ENCODE measurements at places on chromosomes 16 and 17. TPM values are rescaled to one million over a fixed set of nuclear protein-coding genes. Genes with fewer than 3 reads are reported as not detected.

GRCh38 chr17:57355090-57355859, 99.0 kb downstream of the MSI2 start:
- no peak for DNase-seq

DNA sequence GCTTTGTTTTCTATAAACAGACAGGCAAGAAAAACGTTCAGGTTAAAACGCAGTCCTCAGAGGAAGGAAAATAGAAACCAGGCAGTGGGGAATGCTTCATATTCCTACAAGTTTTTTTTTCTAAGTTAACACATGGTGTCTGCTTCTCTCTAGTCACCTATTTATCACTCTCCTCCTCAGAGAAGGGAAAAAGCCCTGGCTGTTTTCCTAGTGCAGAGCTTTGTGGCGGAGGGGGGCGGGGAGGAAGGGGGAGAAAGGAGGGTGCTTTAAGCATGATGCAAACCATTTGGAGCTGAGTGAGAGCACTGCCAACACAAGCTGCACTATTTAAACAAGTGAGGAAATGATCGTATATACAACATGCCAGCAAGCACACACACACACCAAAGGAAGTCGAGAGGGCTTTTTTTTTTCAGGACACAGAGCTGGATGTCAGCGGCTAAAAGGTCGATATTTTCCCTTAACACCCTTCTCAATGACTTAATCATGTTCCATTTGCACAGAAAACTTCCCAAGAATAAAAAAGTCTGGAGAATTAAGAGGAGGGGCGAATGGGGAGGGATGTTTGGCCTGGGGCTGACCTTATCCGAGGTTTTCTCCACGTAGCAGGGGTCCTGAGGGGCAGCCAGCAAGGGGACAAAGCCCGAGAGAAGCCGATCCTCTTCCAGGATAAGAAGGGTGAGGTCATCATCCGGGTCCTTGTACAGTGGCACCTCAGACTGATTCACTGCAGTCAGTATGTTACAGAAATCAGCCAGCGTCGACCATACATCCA, 117.4 kb downstream of the HIC1 start:
- DNase-seq = no peak

GRCh38 chr17:57586196-57586740, 158.8 kb downstream of the CCDC182 start:
- DNase-seq = no peak

DNA sequence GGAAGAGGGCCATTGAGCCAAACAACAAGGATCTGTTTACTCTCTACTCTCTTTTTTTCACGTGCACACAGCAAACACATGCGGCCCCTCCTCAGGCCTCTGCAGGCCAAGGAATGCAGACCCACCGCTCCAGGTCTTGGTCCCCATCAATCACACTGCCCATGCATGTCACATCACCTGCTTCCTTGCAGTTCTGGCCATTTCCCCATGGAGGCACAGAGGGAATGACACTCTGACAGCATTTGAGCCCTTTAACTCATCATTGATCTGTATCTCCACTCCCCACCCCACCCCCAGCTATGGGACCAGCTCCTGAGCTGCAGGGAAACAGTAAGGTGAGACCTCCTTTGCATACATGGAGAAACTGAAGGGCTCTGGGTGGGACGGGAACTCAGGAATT, 45.9 kb upstream of the MEIOC start:
- DNase-seq = no peak

GRCh38 chr16:73304008-73304774, 256.3 kb upstream of the ZFHX3 start:
- DNase-seq = no peak

GRCh38 chr16:69056421-69056820, 49.0 kb upstream of the HAS3 start:
- no peak for DNase-seq

DNA sequence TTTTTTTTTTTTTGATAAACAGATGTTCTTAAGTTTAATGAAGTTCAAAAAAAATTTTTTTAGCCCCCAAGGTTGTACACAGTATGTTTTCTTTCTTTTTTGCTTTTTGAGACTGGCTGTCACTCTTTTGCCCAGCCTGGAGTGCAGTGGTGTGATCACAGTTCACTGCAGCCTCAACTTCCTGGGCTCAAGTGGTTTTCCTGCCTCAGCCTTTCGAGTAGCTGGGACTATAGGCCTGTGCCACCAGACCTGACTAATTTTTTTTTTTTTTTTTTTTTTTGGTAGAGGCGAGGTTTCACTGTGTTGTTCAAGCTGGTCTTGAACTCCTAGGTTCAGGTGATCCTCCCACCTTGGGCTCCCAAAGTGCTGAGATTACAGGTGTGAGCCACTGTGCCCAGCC, 12.8 kb downstream of the ITGAE start:
- no peak for DNase-seq

DNA sequence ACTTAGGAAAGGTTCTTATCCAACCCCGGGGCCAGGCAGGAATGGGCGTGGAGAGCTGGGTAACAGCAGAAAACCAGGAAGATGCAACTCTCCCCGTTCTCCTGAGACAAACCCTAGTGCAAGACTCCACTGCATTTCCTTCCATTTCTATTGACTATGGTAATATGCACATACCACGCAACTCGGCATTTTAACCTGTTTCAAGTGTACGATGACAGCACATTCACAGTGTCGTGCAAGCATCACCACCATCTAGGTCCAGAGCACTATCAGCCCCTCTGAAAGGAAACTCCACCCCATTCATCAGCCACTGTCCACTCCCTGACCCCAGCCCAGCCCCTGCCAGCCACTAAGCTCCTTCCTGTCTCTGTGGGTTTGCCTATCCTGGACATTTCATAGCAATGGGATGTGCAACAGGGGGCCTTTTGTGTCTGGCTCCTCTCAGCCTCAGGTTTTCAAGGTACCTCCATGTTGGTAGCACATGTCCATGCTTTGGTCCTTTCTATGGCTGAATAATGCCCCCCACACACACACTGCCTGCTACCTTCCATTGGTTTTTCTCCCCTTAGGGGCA, 441.9 kb downstream of the SOX9 start:
- no peak for DNase-seq

GRCh38 chr17:21003007-21003621, 39.7 kb downstream of the USP22 start:
- DNase-seq = no peak

DNA sequence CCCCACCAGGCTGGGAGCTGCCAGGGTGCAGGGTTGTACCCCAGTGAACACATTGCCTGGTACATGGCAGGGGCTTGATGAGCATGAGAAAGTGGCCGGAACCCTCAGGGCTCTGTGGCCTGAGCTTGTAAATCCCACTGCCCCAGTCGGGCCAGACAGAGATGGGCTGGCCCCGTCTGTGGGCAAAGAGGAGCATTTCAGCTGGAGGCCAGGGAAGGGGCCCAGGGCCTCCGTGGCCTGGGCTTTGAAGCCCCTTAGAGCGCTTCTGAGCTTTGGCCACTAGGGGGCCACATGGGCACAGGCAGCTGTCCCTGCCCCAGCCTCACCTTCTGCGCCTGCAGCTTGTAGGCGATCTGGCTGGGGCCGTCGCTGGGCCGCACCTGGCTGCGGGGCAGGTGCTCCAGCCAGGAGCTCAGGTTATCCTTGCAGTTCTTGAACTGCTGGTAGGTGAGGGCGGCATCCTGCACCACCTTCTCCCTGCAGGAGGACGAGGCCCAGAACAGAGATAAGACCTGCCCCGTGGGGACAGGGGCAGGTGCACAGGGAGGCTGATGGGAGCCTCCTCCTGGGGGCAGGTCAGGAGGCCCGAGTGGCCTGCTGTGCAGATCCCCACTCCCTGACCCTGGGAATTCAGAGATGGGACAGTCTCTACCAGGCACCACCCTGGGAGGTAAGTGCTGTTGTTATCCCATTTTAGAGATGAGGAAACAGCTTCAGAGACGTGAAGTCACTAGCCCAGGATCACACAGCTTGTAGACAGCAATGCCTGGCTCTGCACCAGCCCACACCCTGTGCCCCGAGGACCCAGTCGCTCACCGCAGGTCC, 12.8 kb downstream of the EVPL start:
- DNase-seq = peak; percentile 98

Gene MYH2
- 0.17 TPM for total RNA-seq

Gene C16orf90
- total RNA-seq = not detected

Measured in H7 (cell line).